ENCODE measurements at places on chromosomes 5 and 9.

DNA sequence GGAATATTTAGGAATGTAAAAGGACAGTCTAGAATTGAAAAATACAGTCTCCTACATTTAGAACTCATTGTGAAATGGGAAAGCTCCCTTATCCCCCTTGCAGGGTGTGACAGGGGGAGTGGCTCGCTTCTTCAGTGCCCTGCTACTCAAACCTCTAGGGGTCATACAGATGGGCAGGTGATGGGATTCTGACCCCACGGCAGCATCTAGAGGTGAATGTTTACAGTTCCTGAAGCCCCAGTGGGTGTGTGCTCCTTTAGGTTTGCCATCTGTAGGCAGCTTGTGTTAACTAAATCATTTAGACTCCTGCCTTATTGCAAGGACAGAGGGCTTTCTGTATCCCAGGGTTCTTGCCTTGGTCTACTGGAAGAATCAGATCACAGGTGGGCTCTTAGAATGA, 271.0 kb upstream of the MPDZ start:
- DNase-seq = no peak

DNA sequence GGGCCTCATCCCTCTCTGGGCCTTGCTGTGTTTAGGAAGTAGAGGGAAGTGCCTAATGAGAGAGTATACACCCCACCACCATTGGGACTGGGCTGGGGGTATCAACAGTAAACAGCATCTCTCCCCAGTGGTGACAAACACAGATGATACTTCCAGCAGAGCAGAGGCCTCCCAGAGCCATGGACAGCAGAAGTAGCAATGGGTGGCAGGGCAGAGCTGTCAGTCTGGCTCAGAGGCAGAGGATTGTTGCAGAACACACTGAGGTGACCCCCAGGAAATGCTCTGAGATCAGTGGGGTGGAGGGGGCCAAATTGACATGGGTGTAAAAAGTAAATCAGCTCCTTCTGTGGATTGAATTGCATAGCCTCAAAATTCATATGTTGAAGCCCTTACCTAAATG, 12.1 kb upstream of the P4HA2 start:
- DNase-seq = no peak

DNA sequence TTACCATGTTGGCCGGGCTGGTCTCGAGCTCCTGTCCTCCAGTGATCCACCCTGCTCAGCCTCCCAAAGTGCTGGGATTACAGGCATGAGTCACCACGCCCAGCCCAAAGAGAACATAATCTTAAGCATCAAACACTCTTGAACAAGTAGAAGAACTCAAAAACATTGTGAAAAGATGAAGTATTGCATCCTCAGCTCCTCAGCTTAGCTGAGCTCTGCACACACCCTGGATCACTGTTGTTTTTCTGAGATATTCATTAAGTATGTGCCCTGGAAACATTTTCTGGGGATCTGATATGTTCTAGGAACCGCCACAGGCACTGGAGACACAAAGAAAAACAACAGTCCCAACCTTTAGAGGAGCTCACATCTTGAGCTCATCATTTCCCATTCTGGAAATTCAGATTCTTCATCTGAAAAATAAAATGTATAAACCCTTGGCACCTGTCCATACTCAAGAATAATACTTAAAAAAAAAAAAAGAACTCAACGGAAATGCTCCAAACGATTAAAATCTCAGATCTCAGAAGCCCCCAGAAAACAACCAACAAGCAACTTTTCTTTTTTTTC, 62.2 kb upstream of the ZNF462 start:
- no peak for DNase-seq

- no peak for DNase-seq
Observed at GRCh38 chr5:134175921-134176510, 734 bp downstream of the SKP1 start.

DNA sequence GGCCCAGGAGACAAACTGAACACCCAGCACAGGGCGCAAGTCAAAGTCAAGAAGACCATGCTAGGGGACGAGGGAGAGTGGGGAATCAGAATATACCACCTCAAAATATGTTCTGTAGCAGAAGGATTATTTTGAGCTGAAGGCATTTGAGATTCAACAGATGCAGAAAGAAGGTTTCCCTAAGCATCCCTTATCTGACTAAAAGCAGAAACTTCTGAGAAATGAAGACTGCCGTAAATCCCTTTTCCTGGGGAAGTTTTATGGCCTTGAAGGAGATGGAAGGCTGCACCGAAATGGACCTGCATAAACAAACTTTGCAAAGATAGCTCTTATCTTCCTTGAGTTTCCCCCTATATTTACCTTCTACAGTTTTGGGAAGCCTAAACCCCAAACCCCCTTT, 72.8 kb downstream of the PTTG1 start:
- DNase-seq = no peak

GRCh38 chr5:96765043-96765442, 42.7 kb downstream of the ERAP1 start:
- DNase-seq = no peak

DNA sequence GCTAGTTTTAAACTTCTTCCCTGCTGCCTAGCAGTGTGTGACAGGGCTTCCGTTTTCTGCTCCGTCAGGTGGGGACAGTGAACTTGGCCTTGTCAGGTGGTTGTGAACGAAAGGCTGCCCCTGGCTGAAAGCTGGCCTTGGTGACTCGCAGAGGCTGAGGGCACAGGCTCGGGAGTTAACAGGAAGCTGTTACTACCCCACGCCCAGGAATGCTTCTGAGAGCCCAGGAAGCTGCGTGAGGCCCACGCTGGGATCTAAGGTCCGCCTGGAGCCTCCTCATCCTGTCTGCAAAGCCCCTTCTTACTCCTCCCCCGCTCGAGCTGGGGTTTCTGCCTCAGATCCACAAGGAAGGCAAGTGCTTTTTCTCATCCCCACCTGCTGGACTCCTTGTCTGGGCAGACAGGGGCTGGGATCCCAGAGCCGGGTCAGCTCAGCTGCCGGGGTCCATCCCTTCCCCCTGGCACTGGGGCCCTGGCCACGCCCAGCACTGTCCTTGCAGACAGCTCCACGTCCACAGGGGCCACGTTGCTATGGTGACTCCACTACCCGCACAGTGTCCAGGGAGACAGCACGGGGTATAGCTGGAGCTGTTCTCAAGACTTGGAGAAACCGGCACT, 124.7 kb upstream of the TBC1D2 start:
- DNase-seq = no peak

GRCh38 chr9:74309654-74310053, 187.5 kb upstream of the RORB start:
- no peak for DNase-seq

- no peak for DNase-seq
Observed at GRCh38 chr5:11164531-11165294, 403.7 kb upstream of the DAP start.

DNA sequence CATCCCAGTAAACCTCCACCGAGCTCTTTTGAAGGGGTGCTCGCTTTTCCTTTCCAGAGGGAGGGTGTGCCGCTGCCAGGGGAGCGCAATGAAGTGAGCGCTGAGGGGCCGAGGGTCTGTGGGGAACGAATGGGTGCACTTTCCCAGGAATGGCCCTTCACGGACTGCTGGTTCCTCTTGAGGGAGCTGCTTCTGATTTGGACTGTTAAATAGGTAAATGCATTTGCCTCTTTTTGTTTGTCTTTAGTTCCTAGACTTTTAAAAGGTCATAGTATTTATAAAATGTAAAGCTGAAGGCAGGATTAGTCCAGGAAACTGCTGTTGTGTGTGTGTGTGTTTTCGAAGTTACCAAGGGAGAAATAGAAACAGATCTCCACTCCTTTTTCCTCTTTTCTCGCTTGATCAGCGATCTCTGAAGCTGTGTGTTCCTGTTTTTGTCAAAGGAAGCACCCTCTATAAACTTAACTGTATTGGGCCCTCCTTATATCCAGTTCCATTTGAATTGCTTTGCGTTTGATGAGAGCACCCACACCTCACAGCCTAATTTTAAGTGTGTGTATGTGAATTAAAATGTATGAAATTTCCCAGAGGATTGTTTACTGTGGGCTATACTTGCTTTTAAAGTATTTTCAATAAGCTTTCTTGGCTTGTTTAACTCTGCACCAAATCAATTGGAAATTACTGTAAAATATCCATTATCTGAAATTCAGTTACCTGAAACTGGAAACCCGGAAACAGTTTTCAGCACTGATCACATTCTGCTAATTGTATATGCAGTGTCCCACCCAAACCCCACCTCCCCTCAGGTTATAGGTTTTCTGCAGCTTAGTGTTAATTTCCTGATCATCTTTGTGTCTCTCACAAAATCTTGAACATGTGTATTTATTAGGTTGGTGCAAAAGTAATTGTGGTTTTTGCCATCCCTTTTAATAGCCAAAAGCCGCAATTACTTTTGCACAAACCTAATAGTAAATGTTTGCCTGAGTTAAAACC, 966 bp downstream of the SNX2 start:
- DNase-seq = no peak

DNA sequence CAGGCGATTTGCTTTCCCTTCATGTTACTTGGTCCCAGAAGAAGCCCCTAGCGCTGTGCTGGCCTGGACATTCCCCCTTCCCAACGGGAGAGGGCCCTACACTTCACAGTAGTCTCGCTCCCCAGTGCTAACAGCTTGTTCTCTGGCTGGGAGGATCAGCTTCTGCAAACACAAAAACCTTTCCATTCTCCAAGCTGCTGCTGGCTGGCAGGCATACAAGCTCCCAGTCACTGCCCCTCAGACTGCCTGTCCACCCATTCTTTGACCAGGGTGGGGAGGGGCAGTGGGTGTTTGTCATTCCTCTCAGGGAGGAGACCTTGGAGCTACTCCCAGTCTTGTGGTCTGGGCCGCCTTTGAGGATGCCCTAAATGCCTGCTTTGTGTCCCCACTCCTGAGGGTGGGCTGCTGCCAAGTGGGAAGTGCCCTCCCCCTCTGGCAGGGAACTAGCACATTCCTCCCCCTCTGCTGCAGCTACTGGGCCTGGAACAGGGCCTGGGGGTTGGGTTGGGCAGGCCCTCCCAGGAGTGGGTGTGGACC, 20.8 kb downstream of the ENHO start:
- no peak for DNase-seq
